NCI-H146 (cell line): ENCODE measurements at places on chromosomes 4 and X.

GRCh38 chr4:8681391-8681790, 88.8 kb downstream of the CPZ start:
- no peak for DNase-seq

GRCh38 chr4:142405021-142405694, 440.9 kb downstream of the INPP4B start:
- DNase-seq: no peak

DNA sequence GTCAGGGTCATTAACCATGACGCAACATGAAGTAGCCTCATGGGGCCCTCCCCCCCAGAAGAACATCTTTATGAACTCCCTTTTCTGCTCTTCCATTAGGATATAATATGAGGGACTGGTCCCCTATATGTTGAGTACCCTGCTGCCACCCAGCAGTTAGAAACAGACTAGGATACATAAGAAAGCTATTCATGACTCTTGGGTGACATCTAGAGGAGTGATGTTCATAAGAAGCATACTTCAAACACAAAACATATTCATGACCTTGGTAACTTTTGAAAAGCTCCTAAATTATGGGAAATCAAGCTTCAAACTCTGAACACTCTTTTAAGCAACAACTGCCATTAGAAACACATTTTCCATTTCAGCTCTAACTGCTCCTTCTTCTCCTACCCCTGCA, 155.2 kb upstream of the SPIN4 start:
- DNase-seq: peak; percentile 1

DNA sequence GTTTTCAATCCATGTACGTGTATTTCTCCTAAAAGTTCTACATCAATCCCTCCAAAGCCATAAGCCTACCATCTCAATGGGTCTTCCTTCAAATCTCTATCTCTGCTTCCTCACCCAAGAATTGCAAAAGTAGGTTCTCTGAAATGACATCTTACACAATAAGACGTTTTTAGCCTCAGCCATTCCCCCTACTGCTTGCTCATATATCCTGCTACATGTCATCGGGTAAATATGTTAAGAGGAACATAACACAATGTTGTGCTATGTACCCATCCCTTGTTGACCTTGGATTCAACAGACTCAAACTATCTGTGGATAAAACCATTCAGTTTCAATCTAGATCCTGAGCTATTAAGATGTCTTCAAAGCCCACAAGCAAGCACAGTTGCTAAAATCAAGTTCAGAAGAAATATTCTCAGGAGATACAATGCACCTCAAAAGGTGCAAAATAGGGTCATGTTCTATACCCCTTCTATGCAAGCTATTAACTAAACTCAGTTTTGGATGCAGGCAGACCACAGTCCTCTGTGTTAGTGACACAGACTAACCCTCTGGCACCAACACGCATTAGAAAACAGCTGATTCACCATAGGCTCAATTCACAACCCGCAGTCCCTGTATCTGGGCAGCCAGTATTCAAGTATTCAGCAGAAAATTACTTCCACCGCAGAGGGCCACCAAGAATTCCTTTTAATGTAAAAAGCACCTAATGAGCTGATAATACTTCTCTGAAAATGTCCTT, 56.8 kb downstream of the CD99L2 start:
- DNase-seq: no peak

DNA sequence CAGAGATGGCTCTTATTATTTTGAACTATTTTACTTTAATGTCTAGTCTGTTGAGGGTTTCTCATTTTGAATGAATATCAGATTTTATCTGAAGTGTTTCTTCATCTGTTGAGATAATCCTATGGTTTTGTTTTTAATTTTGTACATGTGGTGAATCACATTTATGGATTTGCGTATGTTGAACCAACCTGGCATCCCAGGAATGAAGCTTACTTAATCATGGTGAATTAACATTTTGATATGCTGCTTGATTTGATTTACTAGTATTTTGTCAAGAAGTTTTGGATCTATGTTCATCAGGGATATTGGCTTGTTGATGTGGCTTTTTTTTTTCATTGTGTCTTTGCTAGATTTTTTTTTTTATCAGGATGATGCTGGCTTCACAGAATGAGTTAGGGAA, 2390.9 kb downstream of the PCDH7 start:
- DNase-seq: no peak

GRCh38 chr4:13766761-13767540, 139.4 kb upstream of the BOD1L1 start:
- DNase-seq: no peak

GRCh38 chrX:37765507-37765906, 14.4 kb upstream of the CYBB start:
- no peak for DNase-seq
